ENCODE measurements at places on chromosomes 2 and 18.
A peak's percentile ranks its signal among the peaks of the same experiment; 100 is the strongest.

DNA sequence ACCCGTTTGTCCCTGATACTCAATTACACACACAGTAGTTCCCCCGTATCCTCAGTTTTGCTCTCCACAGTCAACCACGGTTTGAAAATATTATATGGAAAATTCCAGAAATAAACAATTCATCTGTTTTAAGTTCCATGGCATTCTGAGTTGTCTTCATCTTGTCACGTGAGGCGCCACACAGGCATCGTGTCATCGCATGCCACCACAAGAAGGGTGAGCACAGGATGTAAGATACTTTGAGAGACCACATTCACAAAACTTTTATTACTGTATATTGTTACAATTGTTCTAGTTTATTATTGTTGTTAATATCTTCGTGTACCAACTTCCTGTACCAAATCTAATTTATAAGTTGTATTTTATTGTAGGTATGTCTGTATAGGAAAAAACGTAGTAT is 17.7 kb downstream of the ADNP2 start:
- no peak for DNase-seq

- no peak for DNase-seq
Observed at GRCh38 chr2:12173271-12173942, 427.0 kb downstream of the LPIN1 start.

- DNase-seq = no peak
Observed at GRCh38 chr2:196712867-196713266, 73.4 kb downstream of the CCDC150 start.

- no peak for DNase-seq
Observed at GRCh38 chr2:205010196-205010595, 464.9 kb downstream of the PARD3B start.

DNA sequence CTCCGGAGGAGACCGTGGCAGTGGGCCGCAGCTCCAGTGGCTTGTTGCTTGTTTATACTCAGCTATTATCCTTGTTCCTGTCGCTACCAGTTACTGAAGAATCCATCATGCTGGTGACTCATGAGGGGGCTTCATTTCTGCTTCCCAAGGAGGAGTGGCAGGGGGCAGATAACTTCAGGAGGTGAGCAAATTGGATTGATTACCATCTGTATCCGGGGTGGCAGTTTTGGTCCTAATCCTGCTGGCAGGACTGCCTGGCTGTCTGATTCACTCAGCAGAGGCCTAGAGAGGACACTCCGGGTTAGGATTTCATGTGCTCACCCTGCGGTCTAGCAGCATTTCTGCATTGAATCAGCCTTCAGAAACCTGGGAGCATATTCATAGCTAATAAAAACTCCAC is 230.0 kb downstream of the ACTR3 start:
- no peak for DNase-seq

DNA sequence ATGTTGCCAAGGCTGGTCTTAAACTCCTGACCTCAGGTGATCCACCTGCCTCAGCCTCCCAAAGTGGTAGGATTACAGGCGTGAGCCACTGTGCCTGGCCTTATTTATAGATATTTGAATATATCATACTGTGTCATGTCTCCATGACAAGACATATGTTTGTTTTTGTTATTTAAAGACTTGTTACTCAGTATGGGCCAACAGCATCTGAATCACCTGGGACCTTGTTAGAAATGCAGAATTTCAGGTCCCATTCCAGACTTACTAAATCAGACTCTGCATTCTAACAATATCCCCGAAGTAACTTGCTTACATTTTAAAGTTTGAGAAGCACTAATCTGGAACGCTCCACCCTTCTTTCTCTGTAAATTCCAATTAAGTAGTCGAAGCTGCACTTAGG is 33.2 kb downstream of the RPE start:
- no peak for DNase-seq

DNA sequence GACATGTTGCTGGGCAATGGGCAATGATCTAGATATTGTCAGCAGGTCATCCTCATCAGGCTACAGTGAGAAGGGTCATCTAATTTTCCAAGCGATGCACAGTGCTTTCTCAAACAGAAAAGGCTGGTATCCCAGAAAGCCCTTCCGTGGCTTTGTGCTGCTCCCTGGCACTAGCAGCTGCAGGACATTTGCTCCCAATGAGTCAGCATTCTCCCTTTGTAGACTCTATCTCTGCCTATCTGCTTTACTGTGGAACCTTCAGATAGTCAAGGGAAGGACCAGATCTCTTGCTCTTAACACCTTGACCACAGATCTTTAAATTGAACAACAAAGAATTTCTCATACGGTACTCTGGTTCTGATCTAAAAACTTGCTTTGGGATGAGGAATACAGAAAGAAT is 101.4 kb downstream of the CDH2 start:
- DNase-seq = no peak

GRCh38 chr2:186590759-186591505 is 1.1 kb downstream of the ITGAV start:
- DNase-seq = peak; percentile 32

DNA sequence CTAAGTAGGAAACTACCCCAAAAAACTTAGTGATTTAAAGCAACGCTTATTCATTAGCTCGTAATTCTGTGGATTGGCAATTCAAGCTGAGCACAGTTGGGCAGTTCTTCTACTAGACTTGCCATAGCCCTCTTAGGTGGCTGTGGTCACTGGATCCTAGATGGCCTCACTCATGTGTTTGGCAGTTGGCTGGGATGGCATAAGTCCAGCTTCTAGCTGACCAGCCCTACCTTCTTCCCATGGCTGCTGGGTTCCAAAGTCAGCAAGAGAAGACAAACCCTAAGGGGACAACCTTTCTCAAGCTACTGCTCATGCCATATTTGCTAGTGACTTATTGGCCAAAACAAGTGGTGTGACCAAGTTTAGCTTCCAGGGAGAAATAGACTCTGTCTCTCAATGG is 95.3 kb downstream of the COPS8 start:
- DNase-seq = no peak

DNA sequence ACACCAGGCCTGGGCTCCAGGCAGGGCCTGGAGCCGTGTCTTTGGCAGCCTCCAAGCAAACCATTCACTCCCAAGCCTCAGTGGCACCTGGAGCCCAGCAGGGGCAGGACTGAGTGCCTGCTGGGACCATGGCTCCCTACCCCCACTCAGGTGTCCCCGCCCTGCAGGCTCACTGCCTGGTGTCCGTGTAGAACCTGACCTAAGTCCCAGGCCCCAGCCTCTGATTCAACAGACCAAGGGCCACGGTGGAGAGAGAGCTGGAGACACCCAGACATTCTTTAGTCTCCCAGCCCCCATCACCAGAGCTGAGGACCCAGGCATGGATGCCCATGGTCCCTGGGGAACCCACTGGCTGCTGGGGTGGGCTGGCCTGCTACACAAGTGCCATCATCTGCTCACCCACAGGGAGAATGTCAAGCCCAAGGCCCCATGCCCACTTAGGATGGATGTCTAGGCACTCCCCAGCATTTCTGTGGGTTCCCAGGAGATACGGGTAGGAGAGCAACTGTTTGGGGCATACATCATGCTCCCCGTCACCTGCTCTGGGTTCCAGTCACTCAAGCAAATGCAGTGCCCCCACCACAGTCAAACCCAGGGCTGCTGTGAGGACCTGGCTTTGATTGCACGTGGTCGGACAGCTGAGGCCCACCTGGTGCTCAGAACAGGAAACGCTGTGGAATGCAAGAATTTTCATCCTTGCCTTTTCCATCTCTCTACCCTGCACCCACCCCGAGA is 42.9 kb upstream of the ATG16L1 start:
- DNase-seq = no peak

DNA sequence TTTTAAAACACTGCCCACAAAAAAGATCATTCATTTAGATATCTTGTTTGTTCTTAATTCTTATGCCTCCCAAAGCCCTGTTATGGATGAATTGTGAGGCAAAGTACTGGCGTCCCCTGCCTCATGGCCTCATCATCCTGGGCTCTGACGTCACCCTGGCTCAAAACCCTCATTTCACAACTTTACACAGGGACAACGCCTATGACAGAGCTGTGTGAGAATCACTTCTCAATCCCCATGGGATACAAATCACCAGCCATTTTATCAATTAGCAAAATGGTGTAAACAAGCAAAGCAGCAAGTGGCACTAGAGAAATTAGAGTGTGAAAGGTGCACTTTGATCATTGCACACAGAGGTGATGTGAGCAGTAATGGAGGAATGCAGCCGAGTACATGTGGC is 16.6 kb downstream of the FHOD3 start:
- peak; percentile 40 for DNase-seq

DNA sequence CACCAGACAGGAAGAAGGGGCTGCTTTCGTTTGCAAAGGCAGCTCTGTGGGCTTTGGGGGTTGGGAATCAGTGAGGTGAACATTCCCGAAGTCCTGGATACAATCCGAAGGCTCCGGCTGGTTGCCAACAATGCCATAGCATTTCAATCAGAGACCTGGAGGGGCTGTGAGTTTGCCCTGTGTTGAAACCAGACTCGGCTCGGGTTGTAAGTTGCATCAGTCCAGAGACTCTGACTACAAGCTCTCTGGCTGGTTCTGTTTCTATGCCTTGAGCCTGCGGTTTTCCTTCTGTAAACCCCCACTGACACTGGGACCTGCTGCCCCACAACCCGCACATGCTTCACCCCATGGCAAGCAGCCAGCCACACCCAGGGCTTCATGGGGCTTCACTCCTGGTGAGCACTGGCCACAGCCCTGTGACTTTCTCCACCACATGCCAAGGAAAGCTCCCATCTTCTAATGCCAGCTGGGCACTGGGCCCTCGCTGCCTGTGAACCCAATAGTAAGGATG is 85.7 kb upstream of the ODC1 start:
- DNase-seq = peak; percentile 39

DNA sequence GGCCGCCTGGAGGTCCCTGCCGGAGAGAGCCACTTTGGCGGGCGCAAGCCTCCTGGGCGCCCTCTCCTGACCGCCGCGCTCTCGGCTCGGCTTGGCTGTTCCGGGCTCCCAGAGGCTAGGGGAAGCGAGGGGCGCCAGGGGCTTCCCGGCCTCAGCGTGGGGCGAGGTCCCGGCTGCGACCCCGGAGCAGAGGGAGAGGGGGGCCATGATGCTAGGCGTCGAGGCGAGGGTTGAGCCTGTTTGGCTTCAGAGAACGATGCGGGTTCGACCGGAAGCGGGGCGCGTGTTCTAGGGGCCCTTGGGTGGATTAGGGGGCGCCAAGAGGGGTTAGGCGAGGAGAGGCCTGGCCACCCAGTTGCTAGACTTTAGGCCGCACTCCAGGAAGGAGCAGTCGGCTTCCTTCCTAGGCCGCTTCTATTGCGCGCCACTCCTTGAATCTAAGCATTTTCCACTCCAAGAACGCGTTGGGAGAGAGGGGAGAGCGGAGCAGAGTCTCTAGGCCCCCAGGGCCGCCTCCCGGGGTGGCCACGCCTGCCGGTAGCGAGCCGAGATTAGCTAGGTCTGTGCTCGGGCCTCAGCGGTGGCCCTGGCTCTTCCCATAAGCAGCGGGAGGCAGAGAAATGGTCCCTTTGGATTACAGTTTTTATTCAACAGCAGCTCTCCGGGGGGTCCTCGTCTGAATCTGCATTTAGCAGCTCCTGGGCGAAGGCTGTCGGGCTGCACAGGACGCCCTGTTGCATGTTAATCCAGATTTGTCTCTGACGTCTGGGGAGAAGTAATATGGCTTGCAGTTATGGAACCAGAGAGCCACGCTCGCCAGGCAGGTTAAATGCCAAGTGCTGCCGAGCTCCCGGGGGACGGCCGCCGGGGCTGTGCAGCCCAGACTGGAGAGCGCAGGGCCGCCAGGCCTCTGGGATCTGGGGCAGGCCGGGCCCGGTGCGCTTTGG is 11.3 kb downstream of the MEIS1 start:
- DNase-seq = peak; percentile 71

DNA sequence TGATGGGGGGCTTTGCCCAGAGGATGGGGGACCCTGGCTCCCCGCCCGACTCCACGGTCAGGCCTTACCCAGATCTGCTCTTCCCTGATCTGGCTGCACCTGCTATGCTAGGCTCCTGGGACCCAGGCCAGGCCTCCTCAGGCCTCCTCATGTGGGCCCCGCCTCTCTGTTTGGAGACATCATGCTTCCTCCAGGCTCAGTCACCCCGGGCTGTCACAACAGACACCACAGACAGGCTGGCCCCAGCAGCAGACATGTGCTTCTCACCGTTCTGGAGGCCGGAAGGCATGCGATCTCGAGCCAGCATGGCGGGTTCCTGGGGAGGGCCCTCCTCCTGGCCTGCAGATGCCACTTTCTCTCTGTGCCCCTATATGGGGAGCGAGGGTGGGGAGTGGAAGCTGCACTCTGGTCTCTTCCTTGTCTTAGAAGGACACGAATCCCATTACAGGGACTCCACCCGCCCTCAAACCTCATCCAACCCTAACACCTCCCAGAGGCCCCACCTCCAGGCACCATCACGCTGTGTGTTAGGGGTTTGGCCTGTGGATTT is 10.8 kb upstream of the NEU4 start:
- DNase-seq = no peak

GRCh38 chr2:12223732-12224131 is 477.3 kb downstream of the LPIN1 start:
- no peak for DNase-seq

- DNase-seq = no peak
Observed at GRCh38 chr2:98240786-98241398, 105.4 kb upstream of the CNGA3 start.

GRCh38 chr2:153464395-153464794 is 14.2 kb downstream of the RPRM start:
- no peak for DNase-seq

DNA sequence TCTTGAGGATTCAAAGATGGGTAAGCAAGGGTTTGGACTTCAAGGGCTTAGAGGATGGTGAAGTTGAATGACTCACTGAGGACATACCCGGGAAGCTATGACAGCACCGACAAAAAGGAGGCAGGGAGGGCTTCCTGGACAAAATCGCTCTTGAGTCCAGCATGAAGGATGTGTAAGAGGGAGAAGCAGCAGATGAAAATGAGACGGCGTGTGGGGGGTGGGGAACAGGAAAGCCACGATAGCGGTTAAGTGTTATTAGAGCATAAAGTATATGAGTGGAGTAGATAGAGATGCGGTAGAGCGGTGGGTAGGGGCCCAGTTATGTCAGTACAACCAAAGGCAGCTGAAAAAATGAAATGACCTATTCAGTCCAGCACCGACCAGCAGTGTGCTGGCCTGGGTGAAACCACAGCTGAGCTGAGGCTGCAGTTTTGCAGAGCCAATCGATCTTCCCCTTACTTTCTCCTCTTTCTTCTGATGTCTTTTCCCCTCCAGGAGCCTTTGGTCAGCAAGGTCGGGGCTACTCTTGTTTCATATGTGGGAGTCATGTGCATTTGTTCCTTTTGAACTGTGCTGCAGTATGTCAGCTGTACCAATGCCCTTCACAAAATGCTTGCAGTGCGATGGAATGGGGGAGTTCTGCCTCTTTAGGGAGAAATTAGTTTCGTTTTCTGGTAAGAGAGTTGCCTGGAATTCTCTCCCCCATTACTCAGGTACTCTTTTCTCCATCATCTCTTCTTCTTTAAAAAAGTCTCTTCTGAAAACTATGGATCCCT is 2.0 kb upstream of the THUMPD2 start:
- no peak for DNase-seq

- DNase-seq = no peak
Observed at GRCh38 chr2:162798407-162798806, 40.2 kb downstream of the KCNH7 start.

DNA sequence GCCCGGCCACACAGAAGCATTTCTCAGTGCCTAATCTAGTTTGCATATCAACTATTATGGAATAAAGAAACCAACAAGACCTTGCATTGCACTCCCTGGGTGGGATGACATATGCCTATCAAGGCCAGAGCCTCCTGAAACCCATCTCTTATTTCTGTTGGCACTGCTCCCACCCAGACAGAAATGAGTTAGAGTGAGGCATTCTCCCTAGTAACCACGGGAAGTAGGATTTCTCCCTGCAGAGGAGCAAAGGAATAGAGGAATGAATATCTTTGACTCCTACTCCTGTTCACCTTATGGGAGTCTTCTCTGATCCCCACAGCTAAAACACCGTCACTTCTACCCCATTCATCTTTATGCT is 24.2 kb upstream of the SCYGR1 start:
- peak; percentile 54 for DNase-seq

- no peak for DNase-seq
Observed at GRCh38 chr2:25230198-25230947, 62.0 kb upstream of the POMC start.
